GM20000 (cell line): ENCODE measurements at places on chromosomes 12 and 14.

DNA sequence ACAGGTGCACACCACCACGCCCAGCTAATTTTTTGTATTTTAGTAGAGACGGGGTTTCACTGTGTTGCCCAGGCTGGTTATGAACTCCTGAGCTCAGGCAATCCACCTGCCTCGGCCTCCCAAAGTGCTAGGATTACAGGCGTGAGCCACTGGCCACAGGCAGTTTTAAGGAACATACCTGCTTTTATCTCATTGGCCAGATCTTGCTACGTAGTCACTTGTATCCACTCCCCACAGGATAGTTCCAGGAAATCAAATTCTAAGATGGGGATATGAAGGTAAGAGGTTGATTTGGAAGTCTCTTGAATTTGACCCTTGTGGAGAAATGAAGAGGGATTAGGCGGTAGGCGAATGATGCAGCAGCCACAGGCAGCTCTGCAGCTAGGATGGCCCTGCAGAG lies 8.8 kb upstream of the PLEKHG6 start:
- no peak for DNase-seq

DNA sequence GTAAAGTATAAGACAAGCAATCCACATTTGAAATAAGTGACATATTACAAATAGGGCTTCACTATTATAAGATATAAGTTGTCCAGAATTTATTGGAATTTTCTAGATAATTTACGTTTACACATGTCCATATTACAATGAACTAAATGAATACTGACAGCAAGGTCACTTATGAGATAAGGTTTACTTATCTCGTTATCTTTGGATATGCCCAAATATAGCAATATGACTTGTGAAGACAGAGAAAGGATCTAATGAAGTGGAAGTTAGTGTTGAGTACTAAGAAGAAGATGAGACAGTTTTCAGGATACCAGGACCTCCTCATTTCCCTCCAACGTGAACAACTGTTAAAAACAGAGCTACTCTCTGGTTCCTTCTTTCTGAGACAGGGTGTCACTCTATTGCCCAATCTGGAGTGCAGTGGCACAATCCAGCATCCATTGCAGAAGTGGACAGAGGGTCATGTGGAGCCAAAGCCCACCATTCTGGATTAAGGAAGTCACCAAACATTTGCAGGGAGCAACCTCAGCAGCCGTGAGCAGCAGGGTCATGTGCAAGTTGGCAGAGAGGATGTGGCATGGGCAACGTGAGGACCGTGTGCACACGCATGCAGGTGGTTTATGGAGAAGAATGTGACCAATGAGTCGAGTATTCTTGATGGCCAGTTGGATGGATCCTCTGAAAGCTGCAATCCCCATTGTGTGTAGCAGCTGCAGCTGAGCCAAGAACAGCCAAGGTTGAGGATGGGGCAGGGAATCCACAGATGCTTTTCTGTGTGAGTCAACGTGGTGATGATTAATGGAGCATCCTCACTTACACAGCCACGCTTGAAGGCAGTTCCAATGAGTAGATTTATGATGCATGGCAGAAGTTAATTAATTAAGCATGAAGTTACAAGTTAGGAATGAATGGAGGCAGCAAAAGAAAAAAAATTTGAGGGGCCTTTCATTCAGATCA lies 111.0 kb downstream of the BICD1 start:
- no peak for DNase-seq

DNA sequence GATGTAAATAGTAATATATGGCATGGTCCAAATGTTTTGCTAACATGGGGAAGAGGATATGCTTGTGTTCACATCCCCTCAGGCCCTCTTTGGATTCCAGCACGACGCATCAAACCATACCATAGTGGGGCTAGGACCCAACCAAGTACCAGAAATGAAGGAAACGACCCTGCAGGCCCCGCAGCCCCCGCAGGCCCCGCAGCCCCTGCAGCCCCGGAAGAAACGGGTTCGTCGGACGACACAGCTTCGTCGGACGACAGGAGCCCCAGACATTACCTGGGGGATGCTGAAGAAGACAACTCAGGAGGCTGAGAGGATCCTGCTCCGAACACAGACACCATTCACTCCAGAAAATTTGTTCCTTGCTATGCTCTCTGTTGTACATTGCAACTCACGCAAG lies 119.9 kb downstream of the PPHLN1 start:
- no peak for DNase-seq

- DNase-seq, result peak; percentile 85
These were observed 808 bp downstream of the ITPR2 start for GRCh38 chr12:26831951-26832821.

DNA sequence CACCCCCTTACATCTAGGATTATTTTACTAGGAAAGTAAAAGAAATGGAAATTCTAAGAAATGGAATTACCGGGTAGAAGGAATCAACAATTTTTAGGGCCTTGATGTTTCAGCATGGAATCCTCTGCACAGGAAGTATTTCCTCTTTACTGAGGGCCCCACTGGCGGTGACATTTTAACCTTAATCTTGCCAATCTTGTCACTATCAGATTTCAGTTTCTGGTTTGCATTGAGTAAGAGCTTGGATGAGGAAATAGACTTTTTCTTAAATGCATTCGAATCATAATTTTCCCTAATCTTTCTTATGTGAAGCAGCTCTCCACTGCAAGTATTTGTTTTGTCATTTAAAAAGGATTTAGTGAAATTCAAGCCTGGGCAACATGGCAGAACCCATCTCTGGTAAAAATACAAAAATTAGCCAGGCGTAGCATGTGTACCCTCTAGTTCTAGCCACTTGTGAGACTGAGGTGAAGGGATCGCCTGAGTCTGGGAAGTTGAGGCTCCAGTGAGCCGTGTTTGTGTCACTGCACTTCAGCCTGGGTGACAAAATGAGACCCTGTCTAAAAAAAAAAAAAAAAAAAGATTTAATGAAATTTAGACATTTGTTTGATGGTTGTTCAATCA lies 40.7 kb downstream of the TPCN1 start:
- DNase-seq, result no peak

GRCh38 chr12:103824845-103825244 lies 16.2 kb downstream of the NT5DC3 start:
- no peak for DNase-seq

DNA sequence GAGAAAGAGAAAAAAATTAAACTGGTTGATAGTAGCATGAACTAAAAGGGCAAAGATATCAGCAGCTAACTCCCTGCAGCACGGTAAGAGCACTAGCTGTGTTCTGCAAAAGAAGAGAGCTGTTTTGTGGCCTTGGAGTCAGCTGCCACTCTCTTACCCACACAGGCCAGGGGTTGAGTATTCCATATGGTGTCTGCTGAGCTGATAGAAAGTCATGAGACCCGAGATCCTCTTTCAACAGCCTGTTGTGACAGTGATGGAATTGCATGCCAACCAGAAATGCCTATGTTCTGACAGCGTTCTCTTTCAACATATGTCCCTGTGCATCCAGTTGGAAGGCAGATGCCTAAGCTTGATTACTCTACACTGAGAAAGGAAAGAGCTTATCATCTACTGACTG lies 39.9 kb downstream of the TMTC1 start:
- DNase-seq, result no peak

GRCh38 chr14:99241325-99242010 lies 30.5 kb downstream of the BCL11B start:
- no peak for DNase-seq

DNA sequence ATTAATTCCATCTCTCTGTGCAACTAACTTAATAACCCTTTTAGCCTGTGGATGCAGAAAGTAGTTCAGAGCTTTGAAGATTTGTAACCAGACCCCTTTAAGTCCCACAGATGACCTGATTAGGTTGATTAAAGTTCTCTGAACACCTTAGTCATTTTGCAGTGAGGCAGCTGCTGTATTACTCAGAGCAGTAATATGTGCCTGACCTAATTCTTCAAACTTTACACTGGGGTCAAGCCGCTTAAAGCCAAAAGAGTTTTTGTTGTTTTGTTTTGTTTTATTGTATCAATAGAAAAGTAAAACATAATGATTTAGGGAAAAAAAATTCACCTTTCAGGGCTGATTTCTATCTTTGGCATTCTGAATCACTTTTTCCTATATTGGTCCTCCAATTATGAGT lies 78.6 kb upstream of the PLEKHG7 start:
- DNase-seq, result no peak

- no peak for DNase-seq
These were observed 376.4 kb downstream of the SNAPC1 start for GRCh38 chr14:62138593-62138992.

DNA sequence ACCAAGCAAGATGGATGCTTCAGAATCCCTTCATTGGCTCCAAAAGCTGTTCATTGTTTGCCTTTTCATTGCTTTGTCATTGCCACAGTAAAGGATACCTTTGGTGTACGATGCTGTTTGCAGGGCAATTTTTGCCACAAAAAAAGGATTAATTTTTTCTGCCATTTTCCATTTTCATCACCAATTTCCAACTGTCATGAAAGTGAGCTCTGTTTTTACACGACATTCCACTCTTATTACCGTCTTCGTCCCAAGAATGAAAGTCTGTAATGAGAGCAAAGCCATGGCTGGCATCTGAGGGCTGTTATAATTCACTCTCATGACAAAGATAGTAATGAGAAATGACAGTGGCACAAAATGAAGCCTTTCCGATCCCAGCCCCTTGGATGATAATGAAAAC lies 272.7 kb upstream of the DCN start:
- no peak for DNase-seq

GRCh38 chr12:33672836-33673577 lies 233.4 kb upstream of the SYT10 start:
- DNase-seq, result no peak

- no peak for DNase-seq
These were observed 653.3 kb upstream of the MIS18BP1 start for GRCh38 chr14:45906257-45906656.

- DNase-seq, result no peak
These were observed 449.7 kb downstream of the BTG1 start for GRCh38 chr12:91695964-91696363.

- peak; percentile 58 for DNase-seq
These were observed 150.9 kb upstream of the PLEKHG7 start for GRCh38 chr12:92551853-92552397.

- DNase-seq, result no peak
These were observed 375.4 kb upstream of the ATP2B1 start for GRCh38 chr12:90084018-90084417.

GRCh38 chr12:12582895-12583303 lies 20.2 kb upstream of the DUSP16 start:
- DNase-seq, result peak; percentile 77

GRCh38 chr12:111149299-111149698 lies 219.6 kb downstream of the PHETA1 start:
- DNase-seq, result no peak

- no peak for DNase-seq
These were observed 589.5 kb downstream of the NOVA1 start for GRCh38 chr14:26008290-26008689.

DNA sequence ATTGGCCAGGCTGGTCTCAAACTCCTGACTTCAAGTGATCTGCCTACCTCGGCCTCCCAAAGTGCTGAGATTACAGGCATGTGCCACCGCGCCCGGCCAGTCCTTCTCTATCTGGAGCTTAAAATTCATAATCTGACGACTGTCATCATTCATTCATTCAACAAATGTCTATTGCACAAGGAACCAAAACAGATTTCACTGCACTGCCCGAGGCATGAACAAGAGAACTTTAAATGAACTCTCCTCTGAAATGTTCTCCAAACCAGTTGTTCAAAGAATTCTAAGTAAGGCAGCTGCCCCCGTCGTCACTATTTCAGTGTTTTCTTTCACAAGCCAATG lies 44.8 kb upstream of the METAP2 start:
- DNase-seq, result no peak

DNA sequence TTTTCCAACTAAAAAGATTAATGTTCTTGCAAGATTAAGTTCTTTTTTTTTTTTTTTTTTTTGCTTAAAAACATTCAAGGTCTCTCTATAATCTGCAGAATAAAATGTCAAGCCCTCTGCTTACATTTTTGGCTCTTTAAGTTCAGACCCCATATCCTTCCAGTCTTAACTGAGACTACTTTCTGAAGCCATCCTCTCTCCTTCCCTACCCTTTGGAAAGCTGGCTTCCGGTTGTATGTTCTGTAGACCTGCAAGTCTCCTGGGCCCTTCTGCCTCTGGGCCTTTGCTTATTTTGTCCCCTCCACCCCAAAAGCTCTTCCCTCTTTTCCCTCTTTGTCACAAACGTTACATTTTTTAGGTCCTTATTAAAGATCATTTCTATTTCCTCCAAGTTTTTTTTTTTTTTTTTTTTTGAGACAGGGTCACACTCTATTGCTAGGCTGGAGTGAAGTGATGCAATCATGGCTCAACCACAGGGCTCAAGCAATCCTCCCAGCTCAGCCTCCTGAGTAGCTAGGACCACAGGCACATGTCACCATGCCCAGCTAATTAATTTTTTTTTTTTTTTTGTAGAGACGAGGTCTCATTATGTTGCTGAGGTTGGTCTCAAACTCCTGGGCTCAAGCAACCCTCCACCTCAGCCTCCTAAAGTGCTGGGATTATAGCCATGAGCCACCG lies 46.5 kb downstream of the PTPRB start:
- no peak for DNase-seq

- DNase-seq, result no peak
These were observed 41.1 kb downstream of the GNG2 start for GRCh38 chr14:51901475-51902024.

DNA sequence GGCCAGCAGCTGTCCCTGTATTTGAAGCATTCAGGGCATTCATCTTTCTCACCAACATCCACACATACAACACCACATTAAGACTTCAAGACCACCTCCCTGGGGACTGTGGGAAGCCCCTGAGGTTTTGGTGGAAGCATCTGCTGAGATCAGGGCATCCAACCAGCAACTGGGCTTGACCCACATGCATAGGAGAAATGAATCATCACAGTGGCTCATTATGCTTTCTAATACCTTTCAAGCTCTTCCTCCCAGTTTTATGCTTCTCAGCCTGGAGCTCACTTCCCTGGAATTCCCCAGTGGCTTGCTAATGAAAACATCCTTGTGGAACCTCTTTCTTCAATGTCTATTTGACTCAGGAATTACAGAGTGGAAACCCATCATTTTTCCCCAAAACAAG lies 21.4 kb upstream of the CMKLR1 start:
- peak; percentile 54 for DNase-seq

DNA sequence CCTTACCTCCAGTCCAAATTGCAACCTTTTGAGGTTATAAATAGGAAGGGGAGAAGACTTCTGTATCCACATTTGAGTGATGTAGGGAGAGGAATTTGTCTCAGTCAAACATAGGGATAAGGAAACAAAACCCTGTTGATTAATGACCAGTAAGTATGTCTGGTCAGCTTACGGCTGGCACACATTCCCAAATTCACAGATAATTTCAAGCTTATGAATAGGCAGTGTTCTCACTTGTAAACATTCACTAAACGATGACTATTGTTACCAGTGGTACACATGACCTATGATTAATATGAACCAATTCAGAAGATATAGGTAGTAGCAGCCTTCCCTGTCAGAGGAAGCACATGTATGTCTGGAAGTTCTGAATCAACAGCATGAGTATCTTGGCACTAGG lies 33.0 kb upstream of the SLC5A8 start:
- DNase-seq, result no peak
